ENCODE measurements at places on chromosomes 5 and 9. TPM values are rescaled to one million over a fixed set of nuclear protein-coding genes. Genes with fewer than 3 reads are reported as not detected.

Gene LRRC70
- 19.9 TPM for total RNA-seq

Gene RANBP17
- 2.9 TPM for total RNA-seq

Gene PCDHB13
- total RNA-seq: 0.30 TPM

Gene PCDHGC5
- total RNA-seq: 0.20 TPM

Gene NUDT2
- 48.1 TPM for total RNA-seq

Gene PDE6A
- 0.05 TPM for total RNA-seq

Gene NR2F1-AS1
- 7.9 TPM for total RNA-seq

Gene PTAR1
- 20.9 TPM for total RNA-seq

Gene ITGA2
- total RNA-seq: 33.3 TPM

Gene GFI1B
- not detected for total RNA-seq

Gene ARL15
- total RNA-seq: 10.1 TPM

Gene DAB2IP
- 25.3 TPM for total RNA-seq

Gene JAK2
- 6.0 TPM for total RNA-seq

Gene UBLCP1
- 20.9 TPM for total RNA-seq

Gene ATP10B
- not detected for total RNA-seq

Gene ACTBL2
- total RNA-seq: not detected

Gene KCNV2
- total RNA-seq: not detected

Gene IL4
- not detected for total RNA-seq

Gene RFK
- total RNA-seq: 38.7 TPM

Gene TRIP13
- 61.4 TPM for total RNA-seq

Gene GPR150
- 1.9 TPM for total RNA-seq

Gene TRPM6
- 0.49 TPM for total RNA-seq

Gene ZNF483
- total RNA-seq: 0.69 TPM

Gene FAM78A
- 2.2 TPM for total RNA-seq

Gene IL17B
- not detected for total RNA-seq

Gene TMEM232
- total RNA-seq: not detected

Gene FIBCD1
- not detected for total RNA-seq

Gene SH3GL2
- total RNA-seq: 0.07 TPM

Gene ROPN1L
- 2.5 TPM for total RNA-seq

Gene F2RL2
- total RNA-seq: 0.25 TPM

Gene SPINK13
- total RNA-seq: not detected

Gene WDR38
- total RNA-seq: not detected

Gene NIPSNAP3A
- 78.9 TPM for total RNA-seq

Gene FYB1
- not detected for total RNA-seq

Gene RIGI
- total RNA-seq: 40.3 TPM

Gene ZMAT2
- total RNA-seq: 45.4 TPM

Data from mammary microvascular endothelial cell (primary cell).